Naive thymus-derived CD8-positive, alpha-beta T cell (primary cell): ENCODE measurements at places on chromosomes 7 and 10.

DNA sequence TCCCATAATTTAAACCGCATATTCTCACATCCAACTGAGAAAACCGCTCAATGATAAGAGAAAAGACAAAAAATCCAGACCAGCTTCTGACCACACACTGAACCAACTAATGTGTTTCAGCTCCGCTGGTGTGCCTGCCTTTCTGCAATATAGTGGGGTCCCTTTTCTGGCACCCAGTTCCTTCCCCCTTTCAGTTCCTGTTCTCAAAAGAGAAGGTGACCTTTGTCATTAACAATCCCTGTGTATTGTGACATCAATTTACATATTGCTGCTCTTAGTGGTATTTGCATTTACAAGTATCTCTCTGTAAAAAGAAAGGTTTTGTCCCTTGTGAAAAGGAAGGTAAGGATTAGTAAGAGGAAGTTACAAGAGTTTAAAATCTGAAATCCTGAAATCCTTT, 1.4 kb downstream of the PPP1R17 start:
- no peak for DNase-seq

DNA sequence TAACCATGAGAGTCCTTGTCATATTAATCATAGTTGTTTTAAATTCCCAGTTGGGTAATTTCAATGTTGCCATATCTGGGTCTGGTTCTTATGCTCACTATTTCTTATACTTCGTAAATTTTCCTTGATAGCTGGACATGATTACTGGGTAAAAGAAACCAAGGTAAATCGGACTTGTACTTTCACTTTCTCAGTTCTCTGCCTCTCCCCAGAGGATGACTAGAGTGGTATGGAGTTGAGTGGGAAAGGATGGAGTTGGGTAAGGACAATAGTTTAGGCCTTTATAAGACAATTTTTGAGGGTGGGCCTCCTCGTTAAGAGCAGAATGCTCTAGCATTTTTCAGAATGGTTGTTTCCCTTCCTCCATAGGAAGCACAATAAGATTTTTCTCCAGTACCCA, 106.1 kb downstream of the CRPPA start:
- DNase-seq: no peak

- no peak for DNase-seq
Measured at GRCh38 chr7:126103582-126103981, 1149.2 kb downstream of the GRM8 start.

DNA sequence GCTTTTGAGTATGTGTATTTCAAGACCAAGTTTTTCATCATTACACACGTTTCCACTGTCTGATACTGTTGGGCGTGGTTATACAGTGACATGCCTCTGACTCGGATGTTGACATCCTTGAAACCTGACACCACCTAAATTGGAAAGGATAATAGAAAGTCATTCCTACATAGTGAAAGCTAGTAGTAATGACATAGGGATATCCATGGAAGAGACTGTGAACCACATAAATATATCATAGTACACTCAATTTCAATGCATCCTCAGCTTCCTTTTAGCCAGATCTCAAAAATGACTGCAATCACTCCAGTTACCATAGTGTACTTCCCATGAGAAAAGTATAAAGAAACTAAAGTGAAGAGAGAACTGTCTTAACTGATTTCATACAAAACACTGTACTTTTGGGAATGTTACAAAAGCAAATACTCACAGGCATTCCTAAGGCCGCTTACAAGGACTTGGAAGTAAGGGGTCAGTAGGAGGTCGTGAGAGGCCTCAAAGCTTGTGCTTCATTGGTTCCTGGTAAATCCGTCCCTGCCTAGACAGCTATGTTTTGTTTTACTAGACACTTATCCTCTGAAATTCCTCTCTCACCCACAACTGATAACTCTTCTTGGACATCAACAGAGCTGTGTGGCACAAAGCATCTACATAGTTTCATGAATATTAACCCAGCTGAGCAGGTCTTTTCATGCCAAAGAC, 71.8 kb upstream of the VWDE start:
- DNase-seq: no peak

DNA sequence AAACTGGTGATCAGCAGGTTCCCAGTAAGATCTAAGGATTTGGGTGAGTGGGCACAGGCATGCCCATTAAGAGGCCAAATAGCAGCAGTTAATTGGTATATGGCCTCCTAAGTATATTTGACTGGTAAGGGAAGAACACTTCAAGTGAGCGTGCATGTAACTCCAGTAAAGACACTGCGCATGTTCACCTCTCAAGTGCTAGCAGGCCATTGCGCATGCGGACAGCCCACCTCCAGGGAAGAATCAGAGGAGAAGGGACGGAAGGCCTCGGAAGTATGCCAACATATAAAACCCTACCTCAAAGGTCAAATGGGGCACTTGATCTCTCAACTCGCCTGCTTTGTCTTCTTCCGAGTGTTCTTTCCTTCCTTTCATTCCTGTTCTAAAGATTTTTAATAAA, 118.0 kb downstream of the ARL5B start:
- DNase-seq: no peak

DNA sequence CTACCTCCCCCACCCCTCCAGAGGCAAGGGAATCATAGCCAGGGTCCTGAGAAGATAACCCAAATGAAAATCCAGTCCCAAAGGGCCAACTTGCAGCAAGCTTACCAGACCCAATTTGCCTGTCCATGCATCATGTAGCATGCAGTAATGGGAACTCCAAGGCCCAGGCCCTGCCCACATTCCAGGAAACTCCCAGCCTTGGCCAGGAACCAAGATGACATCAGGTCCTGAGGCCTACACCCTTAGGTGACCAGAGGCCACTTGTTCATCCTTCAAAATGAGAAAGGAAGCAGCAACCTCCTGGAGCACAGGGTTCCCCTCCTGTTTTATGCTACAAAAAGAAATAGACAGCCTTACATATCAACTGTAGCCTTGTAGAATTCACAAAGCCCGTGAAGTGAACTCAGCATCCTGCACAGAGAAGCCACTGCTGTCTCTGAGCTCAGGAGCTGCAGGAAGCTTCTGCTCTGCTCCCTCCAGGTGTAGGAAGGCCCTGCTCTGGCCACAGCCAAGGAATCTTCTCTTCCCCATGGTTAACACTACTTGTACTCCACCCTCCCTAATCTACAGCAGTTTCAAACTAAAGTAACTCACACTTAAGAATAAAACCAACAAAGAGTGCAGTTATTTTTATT, 30.3 kb upstream of the GRB10 start:
- DNase-seq: no peak

DNA sequence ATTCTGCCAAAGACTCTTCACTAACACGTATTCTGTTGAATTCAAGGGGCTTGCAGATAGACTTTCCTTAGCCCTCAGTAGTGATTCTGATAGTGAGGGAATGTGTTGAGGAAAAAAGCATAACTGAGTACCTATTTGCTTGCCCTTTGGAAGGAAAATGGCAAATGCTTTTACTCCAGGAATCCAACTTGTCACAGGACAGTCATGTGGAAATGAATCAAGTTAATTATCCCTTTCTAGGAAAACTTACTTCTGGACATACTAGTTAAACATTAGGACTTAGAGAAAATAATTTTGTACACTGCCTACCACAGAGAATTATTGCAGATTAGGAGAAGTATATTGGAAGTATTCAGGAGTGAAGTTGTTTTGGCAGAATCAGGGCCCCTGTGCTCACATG, 148.9 kb upstream of the SLC13A1 start:
- DNase-seq: no peak

DNA sequence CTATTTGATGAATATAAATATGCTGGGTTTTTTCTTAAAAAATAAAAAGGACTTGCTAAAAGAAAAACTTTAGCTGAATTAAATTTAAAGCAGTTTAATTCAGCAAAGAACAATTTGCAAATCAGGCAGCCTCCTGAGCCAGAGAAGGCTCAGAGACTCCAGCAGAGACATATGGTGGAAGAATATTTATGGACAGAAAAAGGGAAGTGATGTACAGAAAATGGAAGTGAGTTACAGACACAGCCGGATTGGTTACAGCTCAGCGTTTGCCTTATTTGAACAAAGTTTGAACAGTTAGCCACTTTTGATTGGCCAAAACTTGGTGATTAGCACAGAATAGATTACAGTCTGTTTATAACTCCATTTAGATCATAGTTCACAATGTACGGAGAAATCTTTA, 110.3 kb downstream of the GAD2 start:
- no peak for DNase-seq

DNA sequence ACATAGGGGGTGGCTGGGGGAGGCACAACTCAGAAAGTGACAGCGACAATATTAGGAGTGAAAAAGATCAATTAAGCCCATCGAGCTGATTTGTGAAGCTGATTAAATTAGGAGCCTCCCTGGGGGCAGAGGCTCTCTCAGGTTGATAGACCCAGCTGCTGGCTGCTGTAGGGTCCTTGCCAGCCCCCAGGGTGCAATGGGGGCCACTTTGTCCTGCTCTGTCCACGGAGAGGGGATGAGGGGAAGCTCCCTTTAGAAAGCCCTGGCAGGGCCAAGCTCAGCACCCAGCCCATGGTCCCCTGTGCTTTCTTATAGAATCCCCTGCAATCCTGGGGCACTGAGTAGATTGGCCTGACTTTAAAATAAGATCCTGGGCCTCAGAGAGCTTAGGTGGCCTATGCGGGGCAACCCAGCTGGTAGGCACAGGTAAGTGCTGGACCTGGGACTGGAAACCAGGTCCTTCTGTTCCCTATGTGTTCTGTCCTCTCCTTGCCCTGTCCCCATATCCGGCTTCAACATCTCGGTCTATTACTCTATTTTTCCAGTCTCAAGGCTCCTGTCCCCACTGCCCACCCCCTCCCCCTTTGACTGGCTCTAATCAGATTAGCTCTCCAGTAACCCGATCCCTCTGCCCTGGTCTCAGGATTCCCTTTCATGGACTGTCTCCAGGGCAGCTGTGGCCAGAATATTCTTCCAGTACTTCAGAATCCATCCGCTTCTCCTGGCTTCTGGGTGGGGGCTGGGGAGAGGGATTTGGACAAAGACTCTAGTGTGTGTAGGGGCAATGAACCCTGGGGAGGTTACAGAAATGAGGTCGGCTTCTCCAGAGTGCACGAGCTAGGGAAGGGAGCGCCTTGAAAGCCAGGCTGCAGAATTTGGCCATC, 259.6 kb downstream of the RPS24 start:
- DNase-seq: no peak

- DNase-seq: no peak
Measured at GRCh38 chr10:122021828-122022227, 32.9 kb downstream of the TACC2 start.

GRCh38 chr10:104680467-104681401, 39.6 kb downstream of the SORCS3 start:
- DNase-seq: no peak
